ENCODE measurements at places on chromosomes 3 and 15.
A peak's percentile ranks its signal among the peaks of the same experiment; 100 is the strongest.

GRCh38 chr3:184455991-184456390 is 76.1 kb downstream of the CHRD start:
- DNase-seq = no peak

- no peak for DNase-seq
These were observed 11.6 kb downstream of the ZBTB11 start for GRCh38 chr3:101665357-101665756.

DNA sequence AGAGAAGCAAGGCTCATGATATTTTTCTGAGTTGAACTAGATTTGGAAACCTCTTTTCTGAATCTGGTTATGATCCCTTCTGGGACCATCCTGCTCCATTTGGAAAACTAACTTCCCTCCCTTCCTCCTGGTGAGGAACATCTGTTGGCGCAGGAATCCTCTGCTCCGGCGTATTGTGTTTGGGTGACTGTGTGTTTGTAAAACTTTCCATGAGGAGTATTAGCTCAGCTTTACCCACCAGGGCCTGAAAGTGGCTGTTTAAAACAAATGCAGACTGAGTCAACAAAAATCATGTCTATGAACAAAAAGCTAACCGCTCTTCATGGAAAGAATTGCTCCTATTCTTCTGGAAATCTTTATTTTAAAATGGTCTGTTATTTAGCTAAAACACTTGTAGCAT is 17.7 kb downstream of the STARD9 start:
- no peak for DNase-seq

DNA sequence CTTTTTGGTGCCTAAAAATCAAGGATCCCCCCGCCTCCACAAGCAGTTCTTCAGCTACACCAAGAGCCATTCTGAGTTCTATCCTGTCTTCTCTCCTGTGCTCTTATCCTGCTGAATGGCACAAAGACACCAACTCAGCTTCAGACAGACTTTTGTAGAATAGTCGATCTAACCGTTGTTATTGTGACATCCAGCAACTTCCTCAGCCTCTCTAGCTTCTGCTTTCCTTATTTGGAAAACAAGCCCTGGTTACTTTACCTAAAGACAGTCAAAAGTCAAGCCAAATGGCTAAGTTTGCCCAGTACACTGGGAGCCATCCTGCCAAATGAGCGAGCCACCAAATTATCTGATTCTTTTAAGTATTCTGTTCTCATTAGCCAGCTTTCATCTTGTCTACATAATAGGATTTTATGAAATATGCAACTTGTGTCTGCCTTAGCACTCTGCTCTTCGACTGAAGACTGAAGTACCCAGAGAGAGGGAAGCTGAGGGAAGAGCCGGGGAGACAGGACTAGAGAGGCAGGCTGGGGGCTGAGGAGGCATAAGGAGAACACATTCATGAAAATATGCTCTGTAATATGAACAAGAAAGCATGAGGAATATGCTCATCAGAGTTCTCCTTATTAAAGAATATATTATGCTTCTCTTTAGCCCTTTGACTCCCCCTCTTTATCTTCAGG is 35.1 kb downstream of the LYZL4 start:
- DNase-seq = no peak

DNA sequence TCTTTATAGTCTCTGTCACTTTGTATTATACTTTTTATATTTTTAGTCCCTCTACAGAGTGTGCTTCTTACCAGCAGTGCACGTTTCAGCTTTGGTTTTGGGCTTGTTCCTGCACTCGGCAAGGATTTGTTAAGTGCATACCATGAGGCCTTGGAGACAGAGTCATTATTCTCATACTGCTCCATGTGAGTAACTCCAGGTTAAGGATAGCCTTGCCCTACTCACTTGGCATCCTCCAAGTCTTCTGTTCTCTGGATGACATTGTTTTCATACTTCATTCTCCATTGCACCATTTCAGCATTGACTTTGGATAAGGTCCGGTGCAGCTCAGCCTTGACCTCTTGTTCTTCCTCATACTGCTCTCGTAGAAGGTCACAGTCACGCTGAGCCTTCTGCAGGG is 96.4 kb downstream of the MYH15 start:
- no peak for DNase-seq

- no peak for DNase-seq
These were observed 32.1 kb downstream of the EFHB start for GRCh38 chr3:19901918-19902317.

DNA sequence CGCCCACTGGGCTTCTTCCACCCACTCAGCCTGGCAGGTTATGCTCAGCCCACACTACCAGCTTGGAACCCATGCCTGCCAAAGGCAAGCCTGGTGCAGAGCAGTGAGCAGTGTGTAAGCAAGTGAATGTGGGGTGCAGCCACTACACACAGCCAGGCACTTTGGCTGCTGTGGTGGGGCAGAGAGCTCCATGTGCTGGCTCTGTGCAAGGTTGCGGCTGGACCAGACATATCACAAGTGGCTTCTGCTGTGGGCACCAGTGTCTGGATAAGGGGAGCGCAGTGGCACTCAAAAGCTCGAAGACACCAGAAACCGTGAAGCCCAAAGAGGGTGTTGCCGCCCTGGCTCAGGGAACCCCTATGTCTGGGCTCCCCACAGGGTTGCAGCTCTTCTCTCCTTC is 563.7 kb downstream of the SI start:
- no peak for DNase-seq

DNA sequence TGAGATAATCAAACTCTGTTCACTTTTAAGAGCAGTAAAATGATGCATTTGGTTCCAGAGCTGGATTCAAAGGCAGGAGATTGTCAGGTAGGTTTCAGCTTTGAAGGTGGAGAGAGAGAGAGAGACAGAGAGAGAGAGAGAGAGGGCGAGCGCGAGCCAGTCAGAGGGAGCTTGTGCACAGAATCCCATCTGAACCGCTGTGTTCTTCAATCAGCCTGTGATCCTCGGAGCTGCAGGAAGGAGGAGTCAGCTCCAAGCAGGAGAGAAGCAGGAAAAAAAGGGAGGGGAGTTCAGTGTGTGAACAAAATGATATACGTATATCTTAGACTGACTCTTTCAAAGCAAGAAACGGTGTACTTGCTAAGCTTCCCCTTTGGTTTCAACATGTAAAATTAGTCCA is at the start of gene GPR149:
GPR149 (minus strand) TSS at position 177 of the 400 bp plus-strand sequence. CDS start 575 bp downstream, outside the sequence.
- DNase-seq = peak; percentile 71

- DNase-seq = no peak
These were observed 10.5 kb downstream of the PTX3 start for GRCh38 chr3:157447026-157447694.

DNA sequence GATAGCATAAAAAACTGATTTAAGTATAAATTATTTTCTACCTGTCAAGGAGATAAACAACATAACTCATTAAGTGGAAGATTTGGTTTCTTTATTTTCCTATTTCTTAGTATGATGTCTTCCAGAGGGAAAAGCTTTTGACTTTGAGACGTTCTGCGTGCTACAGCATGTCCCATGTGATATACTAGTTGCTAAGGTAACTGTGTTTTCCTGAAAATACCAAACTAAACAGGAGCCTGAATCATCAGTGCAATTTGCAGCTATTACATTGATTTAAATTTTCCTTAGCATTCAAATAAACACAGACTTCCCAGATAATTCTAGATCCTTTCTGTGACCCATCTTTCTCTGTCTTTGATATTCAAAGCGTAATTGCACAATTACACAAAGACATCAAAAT is 117.7 kb upstream of the P2RY1 start:
- DNase-seq = no peak

DNA sequence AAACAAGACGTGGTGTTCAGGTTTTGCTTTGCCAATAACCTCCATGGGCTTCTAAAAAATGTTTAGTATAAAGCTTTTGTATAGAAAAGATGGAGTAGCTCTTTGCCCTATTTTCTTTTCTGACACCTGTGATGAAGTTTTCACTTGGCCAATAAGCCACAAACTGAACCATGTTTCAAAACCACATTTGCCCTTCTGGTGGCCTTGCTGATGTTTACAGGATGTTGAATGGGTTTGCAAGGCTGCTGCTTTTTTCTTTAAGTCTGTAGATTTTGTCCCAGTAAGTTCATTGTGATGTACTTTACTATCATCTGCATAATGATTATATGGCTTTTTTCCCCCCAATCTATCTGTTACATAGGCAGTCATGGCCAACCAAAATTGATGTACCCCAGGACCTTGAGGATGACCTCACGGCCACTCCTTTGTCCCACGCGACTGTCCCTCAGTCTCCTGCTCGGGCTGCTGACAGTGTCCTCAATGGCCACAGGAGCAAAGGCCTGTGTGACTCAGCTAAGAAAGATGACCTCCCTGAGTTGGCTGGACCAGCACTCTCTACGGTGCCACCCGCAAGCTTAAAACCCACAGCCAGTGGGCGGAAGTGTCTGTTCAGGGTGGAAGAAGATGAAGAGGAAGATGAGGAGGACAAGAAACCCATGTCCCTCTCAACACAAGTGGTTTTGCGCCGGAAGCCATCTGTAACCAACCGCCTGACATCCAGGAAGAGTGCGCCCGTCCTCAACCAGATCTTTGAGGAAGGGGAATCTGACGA is 60.8 kb downstream of the SNRK start:
- DNase-seq = no peak

DNA sequence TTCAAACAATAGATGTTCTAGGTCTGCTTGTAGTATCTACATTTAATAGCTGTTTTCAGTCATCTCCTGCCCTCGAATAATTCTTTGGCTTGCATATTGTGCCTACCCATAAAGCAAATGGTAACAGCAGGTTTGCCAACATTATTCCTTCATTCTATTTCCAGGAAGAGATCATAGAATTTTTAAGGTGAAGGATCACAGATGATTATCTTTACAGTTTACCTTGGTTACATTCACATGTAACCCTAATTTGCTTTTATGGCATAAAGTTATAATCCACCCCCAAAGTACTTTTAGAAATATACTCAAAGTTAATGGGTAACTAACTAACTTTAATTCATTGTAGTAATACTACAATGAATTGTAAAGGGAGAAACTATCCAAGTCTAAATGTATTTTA is 315.5 kb downstream of the NSUN3 start:
- DNase-seq = no peak

DNA sequence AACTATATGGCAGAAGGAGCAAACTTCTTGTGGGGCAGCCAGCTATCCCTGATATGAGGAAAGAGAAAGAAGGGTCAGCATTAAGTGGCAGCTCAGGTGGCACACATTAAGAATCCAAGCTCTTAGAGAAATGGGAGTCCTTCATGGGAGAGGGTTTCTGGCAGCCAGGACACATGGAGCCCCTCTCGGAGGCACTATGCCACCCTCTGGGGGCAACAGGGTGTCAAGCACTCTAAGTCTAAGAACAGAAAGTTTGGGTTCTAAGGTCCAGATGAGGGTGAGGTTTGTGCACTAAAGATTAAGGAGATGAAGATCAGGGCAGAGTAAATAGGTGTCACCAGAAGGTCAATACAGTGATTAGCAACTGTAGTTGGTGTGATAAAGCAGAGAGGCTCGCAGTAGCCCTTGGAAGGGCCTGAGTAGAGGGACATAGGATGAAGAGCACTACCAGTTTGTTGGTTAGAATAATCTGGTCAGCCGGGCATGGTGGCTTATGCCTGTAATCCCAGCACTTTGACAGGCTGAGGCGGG is 89.3 kb downstream of the ST6GAL1 start:
- no peak for DNase-seq

GRCh38 chr3:12974334-12974733 is 98.9 kb downstream of the IQSEC1 start:
- DNase-seq = no peak

GRCh38 chr3:72768936-72769335 is 79.3 kb downstream of the SHQ1 start:
- no peak for DNase-seq

DNA sequence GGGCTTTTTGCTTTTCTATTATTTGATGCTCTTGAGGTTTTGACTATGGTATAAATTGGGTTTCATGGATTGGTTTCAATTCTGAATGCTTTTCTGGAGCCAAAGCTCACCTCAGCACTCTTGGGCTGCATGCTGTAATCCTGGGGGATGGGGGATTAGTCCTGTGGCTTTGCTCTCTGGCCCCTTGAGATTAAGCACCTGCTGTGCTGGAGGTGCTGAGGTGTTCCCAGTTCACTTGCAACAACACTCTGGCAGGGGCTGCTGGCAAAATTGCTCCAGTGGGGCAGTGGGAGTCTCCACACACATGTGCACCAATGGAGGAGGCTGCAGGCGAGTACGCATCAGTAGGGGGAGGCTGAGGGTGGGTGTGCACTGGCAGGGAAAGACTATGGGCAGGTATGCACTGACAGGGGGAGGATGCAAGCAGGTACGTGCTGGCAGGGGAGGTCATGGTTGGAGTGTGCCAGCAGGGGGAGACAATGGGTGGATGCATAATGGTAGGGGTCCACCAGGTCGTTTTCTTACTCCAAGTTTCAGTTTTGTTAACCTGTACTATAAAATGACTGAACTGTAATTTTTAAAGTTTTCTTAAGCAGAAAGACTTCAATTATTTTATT is 489.2 kb downstream of the FGF12 start:
- DNase-seq = no peak

- DNase-seq = no peak
These were observed 23.0 kb downstream of the ACSBG1 start for GRCh38 chr15:78211189-78211921.

GRCh38 chr15:75732809-75733451 is 20.3 kb upstream of the CSPG4 start:
- DNase-seq = peak; percentile 74

DNA sequence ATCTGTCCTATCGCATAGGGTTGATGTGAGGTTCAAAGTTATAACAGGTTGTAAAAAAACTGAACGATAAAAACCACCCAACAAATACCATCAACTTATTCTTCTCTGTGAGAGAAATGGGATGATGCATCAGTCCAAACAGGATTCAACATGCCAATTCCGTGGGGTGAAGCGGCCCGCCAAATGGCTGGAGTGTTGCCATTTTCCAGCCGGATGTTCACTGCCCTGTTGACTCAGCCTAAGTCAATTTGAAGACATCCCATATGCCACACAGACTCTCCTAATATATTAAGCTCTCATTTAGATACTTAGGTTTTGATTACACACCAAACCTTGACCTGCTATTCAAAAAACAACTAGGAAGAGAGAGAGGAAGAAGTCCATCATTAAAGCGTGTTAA is 311.1 kb downstream of the VPS13C start:
- no peak for DNase-seq

- no peak for DNase-seq
These were observed 43.2 kb upstream of the CMSS1 start for GRCh38 chr3:99774467-99774866.

- no peak for DNase-seq
These were observed 57.4 kb upstream of the MYZAP start for GRCh38 chr15:57534281-57534680.

DNA sequence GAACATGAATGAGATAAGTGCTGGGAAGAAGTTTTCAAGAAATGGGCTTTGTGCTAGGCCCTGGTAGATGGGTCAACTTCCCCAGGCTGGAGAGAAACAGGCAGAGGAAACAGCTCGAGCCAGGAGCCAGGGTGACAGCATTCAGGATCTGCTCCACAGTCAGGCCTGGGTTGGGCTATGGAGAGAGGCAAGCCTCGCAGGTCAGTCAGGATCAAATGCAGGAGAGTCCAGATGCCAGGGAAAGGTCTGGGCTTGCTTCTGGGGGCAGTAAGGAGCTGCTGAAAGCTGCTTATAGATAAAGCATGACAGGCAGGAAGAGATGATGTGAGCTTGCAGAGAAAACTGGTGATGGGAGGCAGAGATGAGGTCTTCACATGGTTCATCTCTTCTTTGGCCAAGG is 11.0 kb upstream of the USP3 start:
- no peak for DNase-seq

- DNase-seq = no peak
These were observed 71.0 kb downstream of the FOXP1 start for GRCh38 chr3:71512544-71512943.

All from head of caudate nucleus (tissue), 42 donors.